ENCODE measurements at places on chromosomes 11 and 22.

- no peak for DNase-seq
These were observed 8.8 kb downstream of the RRAS2 start for GRCh38 chr11:14350215-14350614.

DNA sequence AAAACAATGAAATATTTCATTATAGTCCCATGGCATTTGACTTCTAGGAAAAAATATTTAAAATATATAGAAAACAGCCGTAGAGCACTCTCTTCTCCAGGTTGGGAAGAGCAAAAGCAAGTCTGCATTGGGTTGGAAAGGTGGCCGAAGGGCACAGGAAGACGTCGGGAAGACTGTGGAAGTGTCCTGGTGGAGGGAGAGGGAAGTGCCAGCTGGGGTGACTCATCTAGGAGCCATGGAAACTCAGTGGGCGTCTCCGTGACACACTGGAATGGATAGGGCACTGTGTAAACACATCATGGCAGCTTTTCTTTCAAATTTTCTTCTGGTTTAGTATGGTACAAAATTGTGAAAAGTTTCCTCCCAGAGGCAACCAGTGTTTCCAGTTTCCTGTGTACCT, 12.7 kb downstream of the GTPBP1 start:
- DNase-seq = no peak

DNA sequence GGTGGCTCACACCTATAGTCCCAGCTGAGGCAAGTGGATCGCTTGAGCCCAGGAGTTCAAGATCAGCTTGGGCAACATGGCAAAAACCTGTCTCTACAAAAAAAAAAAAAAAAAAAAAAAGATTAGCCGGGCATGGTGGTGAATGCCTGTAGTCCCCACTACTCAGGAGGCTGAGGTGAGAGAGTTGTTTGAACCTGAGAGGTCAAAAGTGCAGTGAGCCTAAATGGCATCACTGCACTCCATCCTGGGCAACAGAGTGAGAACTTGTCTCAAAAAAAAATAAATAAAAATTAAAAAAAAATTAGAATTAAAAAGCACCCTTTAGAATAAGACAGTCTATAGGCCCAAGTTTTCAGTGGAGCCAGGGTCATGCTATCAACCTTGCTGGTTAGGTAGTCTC, 95.5 kb downstream of the PDHX start:
- peak; percentile 12 for DNase-seq

- no peak for DNase-seq
These were observed 2.3 kb downstream of the EXT2 start for GRCh38 chr11:44097821-44098220.

GRCh38 chr11:125591649-125592304, 875 bp upstream of the STT3A start:
- DNase-seq = peak; percentile 39

GRCh38 chr22:22877523-22878210, 9.9 kb upstream of the IGLL5 start:
- DNase-seq = peak; percentile 79

GRCh38 chr22:38141217-38141973, 30.9 kb upstream of the BAIAP2L2 start:
- DNase-seq = no peak

DNA sequence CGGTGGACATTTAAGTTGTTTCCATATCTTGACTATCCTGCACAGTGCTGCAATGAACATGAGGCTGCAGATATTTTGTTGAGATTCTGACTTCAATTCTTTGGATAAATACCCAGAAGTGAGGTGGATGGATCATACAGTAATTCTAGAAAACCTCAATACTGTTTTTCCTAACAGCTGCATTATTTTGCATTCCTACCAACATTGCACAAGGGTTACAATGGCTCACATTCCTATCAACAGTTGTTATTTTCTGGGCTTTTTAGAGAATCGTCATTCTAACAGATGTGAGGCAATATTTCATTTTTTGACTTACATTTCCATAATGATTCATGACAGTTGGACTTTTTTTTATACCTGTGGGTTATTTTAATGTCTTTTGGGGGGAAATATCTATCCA, 716.9 kb upstream of the ANO3 start:
- no peak for DNase-seq

GRCh38 chr11:70034740-70035365, 43.3 kb upstream of the ANO1 start:
- no peak for DNase-seq

DNA sequence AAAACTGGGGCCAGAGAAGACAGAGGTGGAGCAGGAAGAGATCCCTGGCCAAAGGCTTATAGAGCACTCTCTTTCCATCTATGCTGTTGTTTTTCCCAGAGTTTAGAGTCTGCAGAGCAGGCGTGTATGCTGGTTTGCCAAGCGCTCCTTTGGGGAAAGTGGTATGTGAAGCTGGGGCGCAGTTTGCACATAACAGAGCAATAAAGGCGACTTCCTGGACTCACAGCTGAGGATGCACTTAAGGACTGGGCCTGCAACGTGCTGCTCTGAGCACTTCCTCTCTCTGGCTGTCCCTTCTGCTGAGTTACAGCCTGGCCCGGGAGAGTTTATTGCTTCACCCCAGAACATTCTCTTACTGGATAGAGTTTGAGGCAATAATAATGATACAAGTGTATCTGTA, 41.7 kb downstream of the THAP12 start:
- DNase-seq = peak; percentile 12

DNA sequence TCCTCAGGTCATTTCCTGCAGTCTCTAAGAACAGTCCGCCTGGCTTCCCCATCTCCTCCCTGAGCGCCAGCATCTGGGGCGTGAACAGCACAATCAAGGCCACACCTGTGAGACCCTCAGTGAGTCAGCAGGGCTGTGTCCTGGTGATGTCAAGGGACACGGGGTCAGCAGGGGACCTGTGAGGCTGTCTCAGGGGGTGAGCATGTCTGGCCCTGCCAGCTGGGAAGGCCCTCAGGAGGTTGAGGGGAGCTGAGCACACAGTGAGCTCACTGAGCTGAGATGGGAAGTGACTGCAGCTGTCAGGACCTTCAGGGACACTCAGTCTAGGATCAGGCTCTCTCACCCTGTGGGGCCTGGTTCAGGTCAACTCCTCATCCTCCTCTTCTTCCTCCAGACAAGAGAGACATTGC, 46.6 kb upstream of the VPREB1 start:
- DNase-seq = no peak

GRCh38 chr11:9516113-9516512, 55.3 kb downstream of the ZNF143 start:
- no peak for DNase-seq

DNA sequence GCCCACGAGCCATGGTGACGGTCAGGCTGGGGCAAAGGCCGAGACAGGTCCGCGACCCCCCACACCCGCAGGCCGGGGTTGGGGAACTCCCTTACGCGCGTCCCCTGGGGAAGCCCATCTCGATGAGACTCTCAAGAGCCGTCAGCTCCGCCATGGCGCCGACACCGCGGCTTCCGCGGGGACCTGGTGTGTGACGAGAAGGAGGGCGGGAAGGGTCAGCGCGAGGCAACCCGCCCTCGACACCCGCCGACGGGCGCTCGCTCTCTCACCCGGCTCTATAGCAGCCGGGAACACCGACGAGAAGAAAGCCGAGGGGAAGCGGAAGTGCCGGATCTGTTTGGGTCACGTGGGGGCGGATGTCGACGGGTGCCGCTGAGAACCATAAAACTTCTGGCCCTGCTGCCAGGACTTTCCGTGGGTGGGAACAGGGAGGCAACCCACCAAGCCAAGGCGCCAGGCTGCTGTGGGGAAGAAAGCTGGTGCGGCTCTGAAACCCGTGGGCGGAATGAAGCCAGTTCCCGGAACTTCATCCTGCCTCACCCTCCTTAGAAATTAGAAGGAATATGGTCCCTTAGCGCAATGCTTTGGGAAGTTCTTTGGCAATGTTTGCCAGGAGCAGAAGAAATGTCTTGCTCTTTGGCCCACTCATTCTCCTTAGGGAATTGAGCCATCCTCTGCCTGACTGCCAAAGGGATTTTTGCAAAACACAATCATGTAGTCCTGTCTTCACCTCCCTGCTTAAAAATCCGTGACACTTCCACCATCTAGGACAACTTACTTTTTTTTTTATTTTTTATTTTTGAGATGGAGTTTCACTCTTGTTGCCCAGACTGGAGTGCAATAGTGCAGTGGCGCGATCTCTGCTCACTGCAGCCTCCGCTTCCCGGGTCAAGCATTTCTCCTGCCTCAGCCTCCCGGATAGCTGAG, at the start of gene UBXN1:
Gene UBXN1 (minus strand): TSS at position 304 of the 927 bp plus-strand sequence. CDS start 150 bp downstream, at position 154.
- DNase-seq = peak; percentile 89

DNA sequence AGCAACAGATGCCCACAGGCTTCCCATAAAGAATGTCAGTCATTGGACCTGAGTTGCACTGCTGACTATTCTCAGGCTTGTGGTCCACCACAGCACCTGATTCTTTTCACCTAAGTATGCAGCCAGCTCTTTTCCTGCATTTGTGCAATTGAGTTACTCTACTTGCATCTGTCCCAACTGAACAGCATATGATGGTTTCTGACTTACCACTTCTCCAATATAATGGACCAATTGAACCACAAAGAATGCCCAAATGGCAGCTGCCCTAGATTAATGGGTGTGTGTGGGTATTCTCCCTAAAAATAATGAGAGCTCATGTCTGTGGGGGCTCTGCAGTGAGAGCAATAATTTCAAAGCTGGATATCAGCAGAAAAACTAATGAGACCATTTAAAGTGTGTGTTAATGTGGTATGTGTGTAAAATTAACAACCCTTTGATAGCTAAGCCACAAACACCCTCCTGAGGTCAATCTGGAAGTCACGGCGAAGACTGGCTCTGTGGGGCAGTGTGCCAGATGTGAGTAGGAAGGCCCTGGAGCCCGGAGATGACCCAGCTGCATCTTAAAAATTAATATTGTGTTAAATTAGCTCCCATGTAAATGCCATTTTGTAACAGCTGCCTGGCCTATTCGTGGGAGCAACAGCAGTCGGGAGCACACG, 43.8 kb downstream of the SC5D start:
- DNase-seq = no peak

GRCh38 chr11:88454881-88455280, 117.3 kb upstream of the CTSC start:
- DNase-seq = no peak

- DNase-seq = no peak
These were observed 46.6 kb downstream of the RDX start for GRCh38 chr11:110249766-110250165.

DNA sequence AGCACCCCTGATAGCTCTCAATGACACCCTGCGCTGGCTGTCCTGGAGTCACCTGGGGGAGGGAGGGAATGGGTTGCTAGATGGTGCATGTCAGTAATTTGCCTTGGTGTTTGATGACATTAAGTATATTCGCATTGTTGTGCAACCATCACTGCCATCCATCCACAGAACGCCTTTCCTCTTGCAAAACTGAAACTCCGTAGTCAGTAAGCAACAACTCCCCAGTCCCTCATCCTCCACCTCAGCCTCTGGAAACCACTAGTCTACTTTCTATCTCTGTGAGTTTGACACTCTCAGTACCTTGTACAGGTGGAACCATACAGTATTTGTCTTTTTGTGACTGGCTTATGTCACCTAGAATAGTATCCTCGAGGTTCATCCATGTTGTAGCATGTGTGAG, 62.6 kb downstream of the PKNOX2 start:
- DNase-seq = no peak

GRCh38 chr22:20107951-20108756, 7.8 kb upstream of the RANBP1 start:
- DNase-seq = no peak

DNA sequence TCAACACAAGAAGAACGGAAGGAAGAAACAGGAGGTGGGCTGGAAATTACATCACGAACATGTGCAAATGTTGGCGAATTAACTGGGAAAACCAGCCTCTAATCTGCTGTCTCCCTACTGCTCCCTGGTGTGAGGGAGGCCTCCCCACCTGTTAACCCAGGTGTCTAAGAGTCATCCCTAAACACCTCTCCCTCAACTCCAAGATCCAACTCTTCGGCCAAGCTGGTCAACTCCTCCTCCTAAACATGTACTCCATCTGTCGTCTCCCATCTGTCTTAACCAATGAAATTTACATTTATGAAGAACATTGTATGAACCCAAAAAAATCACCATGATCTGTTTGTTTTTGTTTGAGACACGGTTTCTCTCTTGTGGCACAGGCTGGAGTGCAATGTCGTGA, 154.2 kb downstream of the LARGE1 start:
- DNase-seq = no peak

DNA sequence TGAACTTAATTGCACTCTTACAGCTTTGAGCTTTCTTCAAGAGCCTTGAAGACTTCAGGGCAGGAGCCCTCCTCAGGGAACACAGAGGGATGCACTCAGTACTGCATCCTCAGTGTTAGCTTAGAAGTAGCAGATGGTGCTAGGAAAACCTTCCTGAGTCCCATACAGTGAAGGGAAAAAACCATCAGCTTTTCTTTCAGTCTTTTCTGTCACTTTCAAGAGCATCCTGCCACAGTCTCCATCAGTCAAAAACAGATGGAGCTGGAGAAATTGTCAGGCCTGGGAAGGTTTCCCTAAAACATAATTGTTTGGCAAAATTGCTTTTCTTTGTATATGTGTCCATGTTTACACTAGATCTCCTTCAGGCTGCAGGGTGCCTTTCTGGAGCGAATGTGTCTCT, 384.1 kb downstream of the NELL1 start:
- no peak for DNase-seq

GRCh38 chr22:40797427-40797826, 21.7 kb downstream of the SLC25A17 start:
- no peak for DNase-seq

DNA sequence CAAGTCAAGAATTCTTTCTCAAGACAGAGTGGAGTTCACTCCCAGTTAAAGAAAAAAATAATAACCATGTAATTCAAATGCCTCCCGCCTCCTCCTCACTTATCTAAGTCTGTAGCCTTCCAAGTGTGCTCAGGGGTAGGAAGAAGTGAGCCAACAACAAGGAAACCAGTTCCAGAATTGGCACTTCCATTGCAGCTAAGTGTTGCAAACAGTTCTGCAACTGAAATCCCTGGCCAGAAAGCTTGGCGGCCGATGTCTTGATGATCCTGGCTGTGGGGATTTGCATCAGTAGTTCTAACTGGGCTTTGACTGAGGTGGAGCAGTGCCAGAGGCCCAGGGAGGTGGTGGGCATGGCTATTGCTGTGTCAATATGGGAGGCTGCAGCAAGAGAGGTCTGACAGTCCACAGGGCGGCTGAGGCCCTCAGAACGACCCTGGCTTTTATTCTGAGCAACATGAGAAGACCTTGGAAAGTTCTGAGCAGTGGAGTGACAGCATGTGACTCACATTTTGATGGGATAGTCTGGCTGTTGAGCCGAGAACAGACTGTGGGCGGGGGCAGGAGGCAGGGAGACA, 19.2 kb downstream of the DHCR7 start:
- no peak for DNase-seq

- no peak for DNase-seq
These were observed 33.5 kb downstream of the WEE1 start for GRCh38 chr11:9606809-9607510.

DNA sequence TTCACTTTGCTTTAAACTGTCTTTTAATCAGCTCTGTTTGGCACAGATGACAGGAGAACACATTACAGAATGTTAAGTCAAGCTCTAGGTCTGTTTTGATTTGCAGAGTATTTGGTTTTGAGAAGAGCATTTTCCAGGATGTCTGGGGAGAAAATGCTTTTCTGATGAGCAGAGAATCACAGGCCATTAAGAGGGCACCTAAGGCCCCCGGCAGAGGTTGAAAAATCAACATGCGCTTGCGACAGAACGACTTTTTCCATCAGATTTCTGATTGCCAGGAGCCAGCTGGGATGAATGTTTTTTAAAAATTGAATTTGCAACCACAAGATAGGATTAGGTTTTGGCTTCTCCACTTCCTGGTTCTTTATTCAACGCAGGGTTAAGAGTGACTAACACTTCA, 304.5 kb downstream of the JRKL start:
- no peak for DNase-seq

GRCh38 chr11:69141742-69142141, 14.0 kb upstream of the SMIM38 start:
- no peak for DNase-seq

Data from CD4-positive, alpha-beta T cell treated with Interleukin-10 for 1 hour (primary cell).